ENCODE measurements at places on chromosomes 1 and 21. TPM values are rescaled to one million over a fixed set of nuclear protein-coding genes. Genes with fewer than 3 reads are reported as not detected.

Gene KIF17
- polyA plus RNA-seq, result 8.7 TPM

Gene PLA2G2C
- polyA plus RNA-seq, result not detected

Gene GBP6
- not detected for polyA plus RNA-seq

Gene C1orf116
- not detected for polyA plus RNA-seq

Gene PLA2G4A
- polyA plus RNA-seq, result not detected

Gene SOD1
- 449 TPM for polyA plus RNA-seq

Gene KCNAB2
- 11.8 TPM for polyA plus RNA-seq

Gene RABGGTB
- polyA plus RNA-seq, result 120 TPM

Gene PLA2G2F
- polyA plus RNA-seq, result not detected

Gene NUDT4B
- polyA plus RNA-seq, result 6.6 TPM

Gene SEC16B
- polyA plus RNA-seq, result 0.78 TPM

Gene NT5C1A
- polyA plus RNA-seq, result not detected

Gene CLCA1
- not detected for polyA plus RNA-seq

Gene VAV3
- 10.3 TPM for polyA plus RNA-seq

Gene S100A16
- not detected for polyA plus RNA-seq

Gene IPO9
- polyA plus RNA-seq, result 45.0 TPM

Gene TFF3
- polyA plus RNA-seq, result not detected

Gene CD1B
- polyA plus RNA-seq, result not detected

Gene DCST1
- not detected for polyA plus RNA-seq

Gene IRF6
- not detected for polyA plus RNA-seq

Gene SEMA4A
- 38.4 TPM for polyA plus RNA-seq

Gene WASF2
- 3.3 TPM for polyA plus RNA-seq

Gene ACKR1
- polyA plus RNA-seq, result 3.3 TPM

Gene NCAM2
- polyA plus RNA-seq, result 9.8 TPM

Gene ZZZ3
- 48.5 TPM for polyA plus RNA-seq

Gene DNAJC28
- 5.5 TPM for polyA plus RNA-seq

Gene SLC30A10
- 5.9 TPM for polyA plus RNA-seq

Gene VCAM1
- polyA plus RNA-seq, result 3.2 TPM

Gene KLHDC8A
- polyA plus RNA-seq, result 11.7 TPM

Gene ADCY10
- polyA plus RNA-seq, result 0.22 TPM

Gene SUSD4
- polyA plus RNA-seq, result 31.5 TPM
